ENCODE measurements at places on chromosomes 13 and 19.

- DNase-seq: no peak
These were observed 126.7 kb downstream of the ABCC4 start for GRCh38 chr13:95174517-95174916.

DNA sequence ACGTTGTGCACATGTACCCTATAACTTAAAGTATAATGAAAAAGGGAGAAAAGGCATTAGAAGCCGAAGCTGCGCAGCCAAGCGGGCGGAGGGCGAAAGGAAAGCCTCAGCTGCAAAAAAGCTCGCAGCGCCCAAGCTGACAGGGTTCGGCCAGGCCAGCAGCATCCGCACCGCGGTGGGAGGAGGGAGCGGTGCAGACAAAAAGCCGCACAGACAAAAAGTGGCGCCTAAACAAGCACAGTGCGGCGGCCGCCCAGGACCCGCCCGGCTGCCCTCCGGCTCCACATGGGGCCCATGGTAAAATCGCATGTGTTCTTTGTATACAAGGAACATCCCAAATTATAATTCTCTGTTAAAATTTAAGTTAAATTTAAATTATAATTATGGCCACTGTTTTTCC is 42.4 kb downstream of the PSG3 start:
- DNase-seq: no peak

DNA sequence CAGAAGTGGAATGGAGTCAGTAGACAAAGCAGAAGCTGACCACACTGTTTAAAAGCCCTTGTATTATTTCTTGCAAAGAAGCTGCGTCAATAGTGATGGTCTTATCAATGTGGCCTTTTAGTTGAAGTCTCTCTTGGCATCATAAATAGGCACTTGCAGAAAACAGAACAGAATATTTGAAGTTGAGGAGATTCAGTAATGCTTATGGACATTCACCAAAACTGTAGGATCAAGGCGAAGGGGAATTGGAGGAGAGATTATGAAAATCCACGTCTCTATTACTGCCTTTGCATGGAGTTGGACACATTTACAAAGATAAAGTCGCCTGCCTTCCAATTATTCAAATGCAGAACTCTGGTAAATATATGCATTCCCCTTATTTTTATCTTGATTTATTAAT is 1482.8 kb downstream of the EFNB2 start:
- DNase-seq: no peak

GRCh38 chr13:28251466-28251865 is 113.1 kb downstream of the PAN3 start:
- no peak for DNase-seq

- peak; percentile 34 for DNase-seq
These were observed 566 bp downstream of the HMG20B start for GRCh38 chr19:3573162-3573857.

DNA sequence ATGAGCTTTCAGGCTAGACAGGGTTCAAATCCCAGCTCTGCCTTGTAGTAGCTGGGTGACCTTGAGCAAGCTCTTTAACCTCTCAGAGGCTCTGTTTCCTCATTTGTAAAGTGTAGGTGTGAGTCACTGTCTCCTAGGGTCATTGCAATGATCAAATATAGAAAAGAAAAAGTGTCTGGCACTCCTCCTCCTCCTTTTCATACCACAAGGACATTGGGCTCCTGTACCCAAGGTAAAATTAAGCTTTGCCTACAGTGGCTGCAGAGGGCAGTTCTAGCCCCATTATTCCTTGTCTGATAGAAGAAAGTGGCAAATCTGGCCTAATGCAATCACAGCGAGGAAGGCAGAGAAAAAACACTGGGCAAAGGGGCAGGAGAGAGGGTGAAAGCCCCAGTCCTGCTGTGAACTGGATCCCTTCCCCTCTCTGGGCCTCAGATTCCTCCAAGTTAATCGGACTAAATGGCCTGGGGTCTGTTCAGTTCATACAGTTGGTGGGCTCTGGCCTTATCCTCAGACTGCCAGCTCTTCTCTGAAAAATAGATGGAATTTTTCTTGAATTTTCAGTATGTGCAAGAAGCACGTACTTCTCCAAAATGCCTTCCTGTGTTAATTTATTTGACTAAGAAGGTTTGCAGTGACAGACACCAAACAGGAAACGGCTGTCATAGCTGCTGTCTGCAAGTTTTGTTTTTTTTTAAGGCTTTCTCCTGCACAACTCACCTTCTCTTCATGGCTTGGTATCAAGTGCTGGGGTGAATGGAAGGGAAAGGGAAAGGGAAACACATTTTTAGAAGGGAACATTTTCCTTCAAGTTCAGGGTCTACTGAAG is 35.3 kb downstream of the RGCC start:
- no peak for DNase-seq

DNA sequence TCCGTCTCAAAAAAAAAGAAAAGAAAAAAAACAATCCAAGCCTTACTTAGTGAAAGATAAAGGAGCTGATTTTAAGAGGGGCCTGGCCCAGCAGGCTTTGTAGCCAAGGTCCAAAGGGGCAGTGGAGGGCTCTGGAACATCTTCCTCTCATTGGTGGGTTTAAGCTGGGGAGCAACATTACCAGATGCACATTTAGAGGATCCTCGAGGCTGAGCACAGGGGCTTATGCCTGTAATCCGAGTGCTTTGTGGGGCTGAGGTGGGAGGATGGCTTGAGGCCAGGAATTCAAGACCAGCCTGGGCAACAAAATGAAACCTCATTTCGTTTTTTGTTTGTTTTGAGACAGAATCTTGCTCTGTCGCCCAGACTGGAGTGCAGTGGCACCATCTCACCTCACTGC is 8.0 kb upstream of the TMEM160 start:
- no peak for DNase-seq

GRCh38 chr13:49110913-49111170 is 109.3 kb upstream of the MLNR start:
- peak; percentile 40 for DNase-seq

- DNase-seq: no peak
These were observed 120.9 kb upstream of the TSC22D1 start for GRCh38 chr13:44697058-44697457.

DNA sequence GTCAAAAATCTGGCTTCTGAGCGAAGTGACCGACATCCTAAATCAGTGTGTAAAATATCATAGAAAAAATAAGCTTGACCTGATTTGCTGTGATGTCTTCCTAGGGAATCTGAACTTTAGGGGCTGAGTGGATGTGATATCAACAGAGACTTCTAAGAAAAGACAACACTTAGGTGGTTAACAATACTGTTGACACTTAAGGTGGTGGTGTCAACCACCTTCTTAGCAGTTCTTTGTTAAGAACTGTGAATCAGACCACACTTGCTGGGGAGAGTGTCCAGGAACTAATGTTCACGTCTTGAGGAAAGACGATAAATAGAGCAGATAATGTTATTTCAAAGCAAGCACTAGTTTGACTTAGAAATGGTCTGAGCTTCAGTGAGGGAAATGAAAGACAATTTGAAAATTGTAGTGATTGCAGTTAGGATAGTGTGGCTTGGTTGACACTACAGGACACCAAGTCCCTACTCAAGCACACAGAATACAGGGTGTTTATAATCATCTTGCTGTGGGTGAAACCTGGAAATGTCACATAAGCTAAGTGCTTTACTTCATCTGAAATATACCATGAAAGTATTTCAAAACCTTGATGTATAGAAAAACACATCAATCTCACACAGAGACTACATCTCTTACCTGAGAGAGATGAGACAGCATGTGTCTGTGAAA is 1936.5 kb downstream of the PCDH9 start:
- DNase-seq: no peak
